ENCODE measurements at places on chromosomes 5 and 9. TPM values are rescaled to one million over a fixed set of nuclear protein-coding genes. Genes with fewer than 3 reads are reported as not detected.

ARSI gene
- 2.6 TPM for polyA plus RNA-seq

NDST1 gene
- polyA plus RNA-seq, result 54.2 TPM

LRRC70 gene
- polyA plus RNA-seq, result 7.5 TPM

DNA sequence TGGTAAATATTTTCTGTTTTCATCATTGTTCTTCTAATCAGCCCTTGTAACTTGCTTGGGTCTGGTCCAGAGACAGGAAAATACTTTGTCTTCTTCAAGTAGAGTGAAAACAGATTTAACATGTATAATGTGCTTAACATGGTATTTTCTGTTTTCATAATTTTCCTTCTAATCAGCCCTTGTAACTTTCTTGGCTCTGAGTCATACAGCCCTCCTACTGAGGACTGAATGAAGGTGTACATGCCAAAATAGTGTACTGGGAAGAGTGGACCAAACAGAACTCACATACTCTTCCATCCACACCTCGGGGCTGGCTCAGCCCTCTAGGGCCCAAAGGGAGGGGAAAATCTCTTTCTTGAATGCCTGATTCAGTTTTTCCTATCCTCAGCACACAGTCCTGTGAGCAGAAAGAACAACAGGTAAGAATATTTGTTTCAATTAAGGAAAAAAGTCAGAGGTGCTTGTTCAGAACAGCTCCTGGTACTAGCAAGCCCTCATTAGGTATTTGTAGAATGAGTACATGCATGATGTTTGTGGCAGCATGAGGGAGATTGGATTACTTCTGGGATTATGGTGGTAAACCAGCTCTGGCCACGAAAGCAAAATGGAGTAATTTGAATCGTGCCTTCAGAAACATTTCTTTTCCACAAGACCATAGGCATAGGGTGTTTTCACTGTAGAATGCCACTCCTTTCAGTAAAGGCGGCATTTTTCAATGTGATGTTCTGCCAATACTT, 24.2 kb upstream of the MACIR start:
- no peak for DNase-seq

STPG3 gene
- polyA plus RNA-seq, result 1.1 TPM

GRCh38 chr9:74666625-74667316, 169.6 kb downstream of the RORB start:
- DNase-seq, result no peak

DNA sequence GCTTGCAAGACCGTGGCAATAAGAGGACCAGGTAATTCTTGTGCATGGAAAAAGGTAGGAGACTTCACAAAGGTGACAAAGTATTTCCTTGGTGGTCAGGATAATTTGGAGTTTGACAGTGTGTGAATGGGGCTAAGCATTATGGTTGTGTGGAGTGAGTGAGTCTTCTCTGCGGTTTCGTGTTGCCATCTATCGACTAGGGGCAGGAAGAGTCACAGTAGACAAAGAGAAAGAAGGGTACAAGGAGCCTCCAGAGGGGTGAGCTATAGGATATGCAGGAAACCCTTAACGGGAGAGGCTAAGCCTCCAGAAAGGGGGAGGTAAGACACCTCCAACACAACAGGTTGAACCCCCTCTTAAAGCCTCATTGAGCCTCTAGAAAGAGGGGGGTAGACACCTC, 64.0 kb upstream of the RANBP6 start:
- no peak for DNase-seq

DNA sequence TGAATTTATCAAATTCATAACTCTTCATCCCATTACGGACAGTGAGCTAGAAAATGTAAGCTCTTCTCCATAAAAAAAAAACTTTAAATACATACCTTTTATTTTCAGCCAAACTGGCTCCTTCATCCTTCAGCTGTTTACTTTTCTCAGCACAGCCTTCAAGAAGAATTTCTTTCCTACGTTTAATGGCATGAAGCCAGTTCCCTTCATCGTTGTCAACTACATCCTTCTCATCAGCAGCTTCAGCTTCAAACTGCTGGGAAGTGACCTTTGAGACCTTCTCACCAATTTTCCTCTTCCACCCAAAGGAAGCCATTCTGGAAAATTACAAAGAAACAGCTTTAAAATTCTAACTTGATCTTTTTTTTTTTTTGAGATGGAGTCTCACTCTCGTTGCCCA, 9.1 kb downstream of the TTC33 start:
- no peak for DNase-seq

DNA sequence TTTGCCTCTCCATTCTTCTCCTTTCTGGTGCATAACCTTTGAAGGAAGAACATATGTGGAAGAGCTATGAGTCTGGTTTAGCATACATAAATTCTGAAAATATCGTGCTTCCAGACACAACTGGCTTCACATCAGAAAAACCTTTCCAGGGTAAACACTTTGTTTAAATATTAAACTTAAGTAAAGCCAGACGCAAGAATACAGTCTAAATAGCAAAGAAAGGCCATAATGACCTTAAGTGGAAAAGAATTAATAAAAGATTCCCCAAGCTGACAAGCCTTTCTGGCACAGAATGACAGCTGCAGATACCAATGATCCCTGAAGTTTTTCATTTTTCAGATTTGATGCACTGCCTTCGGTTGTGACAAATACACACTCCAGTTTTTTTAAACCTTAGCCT, 13.5 kb upstream of the TSSK1B start:
- DNase-seq, result no peak

WHRN gene
- polyA plus RNA-seq, result 6.2 TPM

TTLL11 gene
- polyA plus RNA-seq, result 6.7 TPM
